ENCODE measurements at places on chromosomes 1 and 21.

- DNase-seq = no peak
Measured at GRCh38 chr21:35927262-35927661, 133.1 kb downstream of the SETD4 start.

GRCh38 chr21:35324372-35325220, 275.5 kb upstream of the RUNX1 start:
- DNase-seq = no peak

DNA sequence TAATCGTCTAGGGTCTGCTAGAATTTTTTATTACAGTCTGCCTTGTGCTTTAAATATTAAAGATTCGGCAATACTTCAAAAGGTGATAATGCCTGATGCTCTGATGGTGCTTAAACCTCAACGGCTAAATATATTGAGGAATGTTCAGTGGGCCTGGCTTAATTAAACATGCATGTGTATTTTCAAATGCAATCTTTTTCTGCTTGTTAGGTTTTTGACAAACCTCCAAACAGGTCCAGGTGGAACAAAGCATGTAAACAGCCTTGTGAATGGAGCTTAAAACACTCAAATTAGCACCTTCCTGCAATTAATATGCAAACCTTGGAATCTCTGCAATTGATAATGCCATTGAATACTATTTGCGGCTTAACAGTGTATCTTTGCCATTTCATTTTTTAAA, 334.9 kb downstream of the BARHL2 start:
- no peak for DNase-seq

DNA sequence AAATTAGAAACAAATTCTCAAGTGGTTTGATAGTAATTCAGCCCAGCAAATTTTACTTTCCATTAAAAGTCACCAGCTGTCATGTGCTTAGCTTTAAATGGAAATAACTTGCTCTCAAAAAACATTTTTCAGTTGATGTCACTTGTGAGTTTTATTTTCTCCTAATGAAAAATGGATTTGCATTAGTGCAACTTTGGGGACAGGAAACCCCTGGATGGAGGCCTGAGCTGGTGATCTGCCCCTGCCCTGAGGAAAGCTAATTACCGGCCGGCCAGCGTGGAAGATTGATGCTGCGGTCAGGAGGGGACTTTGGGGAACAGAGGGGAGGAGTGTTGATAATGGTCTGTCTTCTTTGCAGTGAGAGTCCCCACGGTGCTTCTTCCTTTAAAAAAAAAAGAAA, 66.8 kb upstream of the ANGPTL1 start:
- DNase-seq = no peak

DNA sequence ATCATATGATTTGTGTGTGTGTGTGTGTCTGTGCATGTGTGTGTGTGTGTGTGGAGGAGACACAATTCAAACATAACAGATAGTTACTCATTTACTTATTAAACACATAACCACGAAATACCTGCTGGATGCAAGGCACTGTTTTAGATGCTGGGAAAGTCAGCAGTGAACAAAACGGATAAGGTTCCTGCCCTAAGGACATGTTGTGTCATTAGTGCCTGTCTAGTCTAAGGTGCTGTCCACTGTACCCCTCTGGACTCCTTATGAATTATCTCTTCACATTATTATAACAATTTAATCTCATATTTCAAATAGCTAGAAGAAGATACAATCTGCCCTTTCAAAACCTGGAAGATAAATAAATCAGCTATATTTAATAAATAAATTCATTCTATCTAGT, 162.4 kb downstream of the PLPPR5 start:
- no peak for DNase-seq

DNA sequence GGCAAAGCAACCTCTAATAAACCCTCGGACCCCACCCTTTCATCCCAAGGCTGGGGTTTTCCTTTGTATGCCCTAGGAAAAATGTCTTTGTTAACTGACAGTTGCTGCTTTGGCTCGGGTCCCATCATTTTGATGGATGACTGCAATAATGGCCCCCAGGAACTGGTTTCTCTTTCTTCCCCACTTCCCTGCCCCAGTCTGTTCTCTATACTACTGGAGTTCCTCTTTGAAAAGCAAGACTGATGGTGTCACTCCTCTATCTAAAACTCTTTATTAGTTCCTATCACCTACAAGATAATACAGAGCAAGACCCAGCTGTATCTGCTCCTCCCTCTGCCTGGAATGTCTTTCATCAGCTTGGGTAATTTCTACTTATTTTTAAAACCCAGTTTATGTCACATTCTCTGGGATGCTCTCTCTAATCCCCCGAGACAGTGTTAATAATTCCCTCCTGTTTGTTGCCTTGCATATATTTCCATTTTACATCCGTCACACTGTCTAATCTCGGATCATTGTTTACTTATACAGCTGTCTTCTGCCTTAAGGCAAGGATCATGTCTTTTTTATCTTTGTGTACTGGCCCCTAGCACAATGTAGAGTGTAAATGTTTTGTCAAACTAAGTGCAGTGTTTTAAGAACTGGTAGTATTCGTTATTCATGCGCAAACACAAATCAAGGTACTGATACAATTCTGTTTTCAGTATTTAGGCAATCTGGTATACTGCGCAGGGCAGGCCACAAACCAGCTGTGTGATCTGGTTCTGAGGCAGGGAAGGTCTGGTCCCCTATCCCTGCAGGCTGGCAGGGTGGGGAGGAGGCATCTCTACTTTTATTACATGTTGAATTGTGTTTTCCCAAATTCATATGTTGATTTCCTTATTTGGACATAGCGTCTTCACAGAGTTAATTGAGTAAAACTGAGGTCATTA, 16.1 kb downstream of the SLAMF1 start:
- DNase-seq = no peak

- DNase-seq = no peak
Measured at GRCh38 chr1:205271277-205271676, 43.5 kb downstream of the TMCC2 start.

DNA sequence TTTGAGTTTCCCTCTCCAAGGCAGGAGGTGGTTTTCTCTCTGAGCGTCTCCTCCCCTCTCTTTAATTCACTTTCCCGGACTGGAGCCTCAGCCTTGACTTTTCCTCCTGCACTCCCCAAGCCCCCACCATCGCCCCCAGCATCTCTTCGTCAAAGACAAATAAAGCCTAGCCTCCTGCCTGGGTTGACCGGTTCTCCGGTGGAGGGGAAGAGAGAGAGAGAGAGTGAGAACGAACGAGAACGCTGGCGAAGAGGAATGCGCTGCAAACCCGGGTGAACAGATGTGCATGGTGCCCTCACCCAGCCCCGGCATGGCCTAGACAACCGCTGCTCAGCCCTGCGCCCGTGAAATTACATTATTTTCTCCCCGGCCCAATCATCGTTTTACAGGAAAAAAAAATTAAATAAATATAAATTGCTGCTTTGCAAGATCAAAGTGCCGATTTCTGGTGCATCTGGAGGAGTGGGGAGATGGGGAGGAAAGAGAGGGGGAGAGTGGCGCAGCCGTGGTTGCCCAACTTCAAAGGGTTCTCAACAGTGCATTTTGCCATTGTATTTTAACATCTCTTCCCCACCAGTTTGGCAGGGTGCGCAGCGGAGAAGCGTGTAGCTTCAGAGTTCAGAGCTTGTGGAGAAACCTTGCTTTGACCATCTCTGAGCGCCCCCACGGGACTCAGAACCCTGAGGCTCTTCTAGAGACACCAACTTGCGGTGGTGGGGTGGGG, 11.4 kb upstream of the TBX15 start:
- DNase-seq = no peak

GRCh38 chr1:26951821-26952497, 8.3 kb downstream of the KDF1 start:
- DNase-seq = no peak

DNA sequence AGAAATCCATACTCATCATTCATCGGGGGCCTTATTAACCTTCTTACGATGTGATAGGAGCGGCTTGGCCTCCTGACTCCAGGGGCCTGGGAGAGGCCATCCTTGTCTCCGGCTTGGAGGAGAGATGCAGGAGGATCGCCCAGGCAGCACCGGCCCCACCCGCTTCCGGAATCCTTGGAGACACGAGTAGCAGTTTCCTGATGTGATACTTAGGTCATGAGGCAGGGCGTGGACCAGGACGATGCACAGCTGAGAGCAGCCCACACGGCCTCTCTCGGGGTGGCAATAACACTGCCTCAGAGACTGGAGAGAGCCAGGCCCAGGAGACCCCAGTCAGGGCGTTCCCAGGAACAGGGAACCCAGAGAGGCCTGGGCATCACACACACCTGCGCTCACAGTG, 163.6 kb upstream of the ARHGEF16 start:
- DNase-seq = no peak

DNA sequence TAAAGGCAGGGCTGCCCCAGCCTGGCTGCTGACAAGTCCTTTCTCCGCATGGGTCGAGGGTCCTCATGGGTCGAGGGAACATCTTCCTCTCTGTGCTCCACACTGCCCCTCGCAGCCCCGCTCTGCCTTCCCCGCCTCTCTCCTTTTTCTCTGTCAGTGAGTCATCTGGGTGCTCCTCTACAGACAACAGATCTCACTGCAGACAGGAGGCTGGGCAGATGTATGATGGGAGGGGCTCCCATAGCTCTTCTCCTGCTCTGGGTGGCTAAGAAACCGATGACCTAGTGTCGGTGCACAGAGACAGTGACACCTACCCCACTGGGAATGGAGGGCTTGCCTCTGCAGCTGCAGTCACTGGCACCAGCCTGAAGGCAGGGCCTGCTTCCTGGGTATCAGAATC, 5.5 kb downstream of the KCNA10 start:
- no peak for DNase-seq

DNA sequence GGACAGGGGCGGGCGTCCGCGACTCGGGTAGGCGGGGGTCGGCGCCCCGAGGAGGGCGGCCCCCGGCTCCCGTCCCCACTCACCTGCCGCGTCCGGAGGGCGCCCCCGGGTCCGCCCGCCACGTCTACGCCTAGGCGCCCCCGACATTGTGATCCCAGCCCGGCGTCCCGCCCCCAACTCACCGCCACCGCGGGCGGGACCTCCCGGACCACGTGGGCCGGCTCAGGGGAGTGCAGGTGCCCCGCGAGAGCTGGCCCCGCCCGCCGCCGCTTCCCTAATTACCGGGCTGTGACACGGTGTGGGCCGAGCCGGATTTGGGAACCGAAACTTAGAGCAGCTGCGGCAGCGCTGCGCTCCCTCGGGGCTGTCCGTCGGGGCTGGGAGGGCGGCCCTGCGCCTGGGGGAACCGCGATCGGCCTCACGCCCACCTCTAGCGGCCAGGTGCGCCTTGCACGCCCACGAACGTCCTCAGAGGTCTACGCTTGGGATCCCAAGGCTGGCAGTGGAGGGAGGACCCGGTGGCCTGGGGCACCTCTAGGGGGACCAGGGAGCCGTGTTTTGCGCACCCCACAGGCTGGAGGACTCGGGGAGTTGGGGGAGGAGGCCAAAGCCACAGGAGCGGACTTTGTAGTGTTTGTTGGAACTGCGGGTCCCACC, 521 bp upstream of the NADK start:
- peak; percentile 83 for DNase-seq

- DNase-seq = no peak
Measured at GRCh38 chr1:57041901-57042300, 76.1 kb upstream of the C8B start.

GRCh38 chr1:19140465-19140864, 69.6 kb downstream of the UBR4 start:
- no peak for DNase-seq

DNA sequence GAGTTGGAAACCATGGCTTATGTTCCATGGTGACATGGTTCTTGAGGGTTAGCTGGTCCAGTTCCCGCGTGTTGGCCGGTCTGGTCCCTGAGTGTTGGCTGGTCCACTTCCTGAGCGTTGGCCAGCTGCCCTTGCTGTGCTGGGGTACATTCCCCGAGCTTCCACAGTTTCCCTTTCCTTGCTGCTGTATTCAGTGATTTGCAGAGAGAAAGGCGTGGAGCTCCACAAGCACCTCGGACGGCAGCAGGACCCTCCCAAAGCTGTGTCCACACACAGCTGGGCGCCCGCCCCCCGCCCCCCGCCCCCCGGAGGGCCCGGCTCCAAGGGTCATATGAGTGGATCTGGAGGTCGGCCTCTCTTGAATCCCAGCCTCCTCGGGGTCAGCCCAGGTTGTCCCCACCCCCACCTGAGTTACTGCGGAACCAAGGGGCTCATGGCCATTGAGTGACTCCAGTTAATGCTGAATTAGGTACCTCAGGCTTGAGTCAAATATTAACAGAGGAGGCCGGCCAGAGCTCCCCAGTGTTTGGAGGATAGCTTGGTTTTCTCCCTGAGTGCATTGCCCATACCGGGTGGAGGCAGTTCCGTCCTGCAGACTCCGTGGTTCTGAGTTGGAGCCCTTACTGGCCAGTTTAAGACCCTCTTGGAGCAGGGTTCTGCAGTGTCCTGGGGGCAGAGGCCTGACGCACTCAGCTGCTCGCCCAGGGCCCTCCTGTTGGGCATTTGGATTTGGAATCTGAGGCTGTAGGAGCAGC, 18.4 kb downstream of the COL18A1 start:
- DNase-seq = no peak

DNA sequence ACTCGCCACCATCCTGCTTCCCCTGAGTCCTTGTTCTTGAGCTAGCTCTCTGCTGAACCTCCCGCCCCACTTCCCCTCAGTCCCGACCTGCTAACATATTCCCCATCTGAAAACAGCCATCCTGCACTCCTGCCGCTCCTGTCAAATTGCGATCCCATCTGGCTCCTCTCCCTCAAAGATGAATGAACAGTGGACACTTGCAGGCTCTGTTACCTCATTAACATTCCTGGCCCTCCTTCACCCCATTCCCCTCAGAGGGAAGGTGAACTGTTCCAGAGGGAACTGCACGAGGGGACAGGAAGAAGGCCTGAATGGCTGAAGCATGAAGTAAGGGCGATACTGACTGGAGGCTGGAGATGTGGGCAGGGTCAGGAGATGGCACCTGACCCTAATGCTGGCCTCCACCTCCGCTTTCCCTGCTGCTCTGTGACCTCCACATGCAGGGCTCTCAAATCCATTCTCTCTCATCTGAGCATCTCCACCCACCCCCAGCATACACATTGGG, 7.4 kb upstream of the CELSR2 start:
- no peak for DNase-seq

DNA sequence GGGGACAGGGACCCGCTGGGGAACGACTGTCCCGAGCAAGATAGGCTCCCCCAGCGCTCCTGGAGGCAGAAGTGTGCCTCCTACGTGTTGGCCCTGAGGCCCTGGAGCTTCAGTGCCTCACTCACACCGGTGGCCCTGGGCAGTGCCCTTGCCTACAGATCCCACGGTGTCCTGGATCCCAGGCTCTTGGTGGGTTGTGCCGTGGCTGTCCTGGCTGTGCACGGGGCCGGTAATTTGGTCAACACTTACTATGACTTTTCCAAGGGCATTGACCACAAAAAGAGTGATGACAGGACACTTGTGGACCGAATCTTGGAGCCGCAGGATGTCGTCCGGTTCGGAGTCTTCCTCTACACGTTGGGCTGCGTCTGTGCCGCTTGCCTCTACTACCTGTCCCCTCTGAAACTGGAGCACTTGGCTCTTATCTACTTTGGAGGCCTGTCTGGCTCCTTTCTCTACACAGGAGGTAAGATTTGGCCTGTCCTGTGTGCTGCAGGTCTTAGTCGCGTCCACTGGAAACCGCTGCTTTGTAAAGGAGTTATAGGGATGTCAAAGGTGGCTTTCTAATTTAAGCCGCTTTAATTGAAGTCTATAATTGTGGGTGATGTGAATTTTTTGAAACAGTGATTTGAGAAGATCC, 717 bp downstream of the UBIAD1 start:
- DNase-seq = no peak

- DNase-seq = no peak
Measured at GRCh38 chr21:40985370-40985769, 138.4 kb upstream of the DSCAM start.

- no peak for DNase-seq
Measured at GRCh38 chr1:177629526-177629925, 340.3 kb downstream of the SEC16B start.

GRCh38 chr1:3618881-3619671, 5.7 kb upstream of the TPRG1L start:
- peak; percentile 84 for DNase-seq

Measured in CD4-positive, alpha-beta T cell treated with Interleukin-17A for 4 hours (primary cell).